ENCODE measurements at places on chromosomes 11 and 22.

DNA sequence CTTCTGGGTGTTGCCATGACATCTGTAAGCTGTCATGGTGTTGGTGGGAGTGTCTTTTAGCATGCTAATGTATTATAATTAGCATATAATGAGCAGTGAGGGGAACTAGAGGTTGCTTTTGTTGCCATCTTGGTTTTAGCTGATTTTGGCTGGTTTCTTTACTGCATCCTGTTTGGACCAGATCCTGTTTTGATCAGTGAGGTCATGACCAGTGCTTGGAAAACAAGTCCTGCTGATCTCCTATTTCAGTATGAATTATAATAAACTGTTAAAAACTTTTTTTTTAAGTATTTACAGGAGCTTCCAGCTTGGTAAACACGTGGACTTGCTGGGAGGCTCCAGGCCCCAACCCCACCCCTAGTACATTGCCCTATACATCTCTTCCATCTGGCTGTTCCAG, 30.5 kb upstream of the P4HA3 start:
- DNase-seq: no peak

- no peak for DNase-seq
Observed at GRCh38 chr11:14775897-14776296, 116.1 kb downstream of the CYP2R1 start.

- peak; percentile 41 for DNase-seq
Observed at GRCh38 chr11:16981651-16982194, 32.5 kb downstream of the PLEKHA7 start.

DNA sequence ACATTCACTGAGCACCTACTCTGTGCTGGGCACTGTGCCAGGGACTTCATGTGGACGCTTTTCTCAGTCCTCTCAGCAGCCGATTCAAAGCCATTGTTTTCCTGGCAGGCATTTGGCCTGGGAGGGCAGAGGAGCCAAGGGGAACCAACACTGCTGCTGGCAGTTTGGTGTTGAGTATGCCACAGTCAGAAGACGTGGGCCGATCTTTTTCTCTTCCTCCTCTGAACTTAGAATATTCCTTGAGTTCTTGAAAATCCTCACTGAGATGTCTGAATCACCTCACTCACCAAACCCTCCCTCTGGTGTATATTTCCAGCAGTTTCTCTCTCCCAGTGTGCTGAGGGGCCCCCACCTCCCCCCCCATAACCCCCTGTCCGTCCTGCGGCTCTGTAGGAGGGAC, 114.5 kb upstream of the CRYBB3 start:
- DNase-seq: no peak

DNA sequence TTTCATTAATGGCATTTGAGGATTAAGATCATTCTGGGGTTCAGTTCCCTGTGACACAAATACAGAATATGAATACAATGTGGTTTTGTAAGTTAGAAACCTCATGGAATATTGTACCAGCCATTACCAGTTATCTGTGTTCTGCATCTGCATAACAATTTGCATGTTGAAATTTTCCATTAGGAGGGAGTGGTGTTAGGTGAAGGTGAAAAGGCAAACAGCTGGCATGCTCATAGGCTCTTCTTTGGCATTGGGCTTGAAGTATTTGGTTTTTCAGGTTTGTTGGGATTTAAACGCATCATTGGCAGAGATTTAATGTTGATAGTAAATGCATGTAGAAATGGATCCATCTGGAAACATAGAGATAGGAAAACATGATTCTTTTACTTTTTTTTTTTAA, 18.6 kb downstream of the RTN3 start:
- DNase-seq: no peak

GRCh38 chr11:12689029-12689755, 15.0 kb downstream of the TEAD1 start:
- no peak for DNase-seq

DNA sequence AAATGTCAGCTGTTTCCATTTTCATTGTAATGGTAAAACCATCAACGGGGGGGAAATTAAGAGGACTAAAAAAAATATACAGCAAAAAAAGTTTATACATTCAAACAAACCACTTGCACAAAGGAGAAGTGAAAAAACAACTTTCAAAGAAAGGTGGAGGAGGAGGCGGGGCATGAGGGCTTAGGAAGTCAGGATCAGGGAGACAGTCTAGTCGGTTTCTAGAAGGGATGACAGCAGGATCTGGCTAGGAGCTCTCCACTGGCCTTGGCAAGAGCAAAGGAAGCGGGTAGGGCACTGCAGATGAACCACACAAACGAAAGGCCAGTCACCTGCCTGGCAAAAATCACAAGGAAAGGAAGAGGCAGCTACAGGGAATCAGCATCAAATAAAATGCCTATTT, 31.0 kb downstream of the NAP1L4 start:
- no peak for DNase-seq

GRCh38 chr11:1481861-1482441, 4.6 kb downstream of the MOB2 start:
- DNase-seq: no peak

DNA sequence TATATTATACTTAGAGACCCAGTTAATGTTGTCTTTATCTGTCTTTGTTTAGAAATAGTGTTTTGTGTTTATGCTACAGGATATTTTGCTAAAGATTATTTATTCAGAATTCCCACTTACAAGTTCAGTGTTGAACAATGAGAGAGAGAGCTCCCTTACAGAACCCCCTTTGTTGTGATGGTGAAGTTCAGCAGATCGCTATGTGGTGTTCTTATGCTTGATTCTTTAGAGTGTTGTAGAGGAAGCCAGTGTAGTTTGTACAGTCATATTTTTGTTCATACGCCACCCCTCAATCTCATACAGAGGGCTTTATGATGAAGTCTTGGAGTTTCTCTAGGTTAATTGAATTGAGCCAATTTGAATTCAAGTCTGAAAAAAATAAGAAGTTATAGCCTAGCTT, 150.2 kb downstream of the TMEM135 start:
- no peak for DNase-seq

DNA sequence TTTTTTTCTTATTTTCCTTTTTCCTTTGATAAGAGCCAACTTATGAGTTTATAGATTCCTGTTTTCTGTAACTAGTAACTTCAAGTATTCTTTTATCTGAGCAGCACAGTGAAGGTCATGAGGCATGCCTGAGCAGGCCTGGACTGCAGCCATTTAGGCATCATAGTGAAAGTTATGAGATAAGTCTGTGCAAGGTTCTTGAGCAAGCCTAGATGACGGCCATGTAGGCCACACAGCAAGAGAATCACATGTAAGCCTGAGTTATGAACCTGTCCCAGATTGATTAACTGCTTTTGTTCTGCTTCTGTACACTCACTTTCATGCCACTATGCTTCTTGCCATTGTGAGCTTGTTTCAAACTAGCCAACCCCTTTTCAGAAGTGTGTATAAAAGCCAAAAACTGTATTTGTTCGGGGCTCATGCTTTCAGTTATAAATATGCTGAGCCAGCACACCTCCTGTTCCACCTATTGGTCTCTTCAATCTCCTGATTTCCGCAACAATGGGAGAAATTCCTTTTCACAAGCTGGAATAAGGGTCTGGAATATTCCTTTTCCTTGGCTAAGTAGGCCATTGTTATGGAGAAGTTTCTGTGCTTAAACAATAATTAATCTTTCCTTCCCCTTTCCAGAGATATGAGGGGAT, 745.7 kb downstream of the FAM181B start:
- peak; percentile 73 for DNase-seq

GRCh38 chr11:47111318-47111804, 65.3 kb downstream of the ARFGAP2 start:
- DNase-seq: no peak

- no peak for DNase-seq
Observed at GRCh38 chr11:64656862-64657261, 65.8 kb downstream of the SLC22A12 start.

GRCh38 chr22:32556159-32556558, 81.5 kb downstream of the FBXO7 start:
- DNase-seq: no peak

DNA sequence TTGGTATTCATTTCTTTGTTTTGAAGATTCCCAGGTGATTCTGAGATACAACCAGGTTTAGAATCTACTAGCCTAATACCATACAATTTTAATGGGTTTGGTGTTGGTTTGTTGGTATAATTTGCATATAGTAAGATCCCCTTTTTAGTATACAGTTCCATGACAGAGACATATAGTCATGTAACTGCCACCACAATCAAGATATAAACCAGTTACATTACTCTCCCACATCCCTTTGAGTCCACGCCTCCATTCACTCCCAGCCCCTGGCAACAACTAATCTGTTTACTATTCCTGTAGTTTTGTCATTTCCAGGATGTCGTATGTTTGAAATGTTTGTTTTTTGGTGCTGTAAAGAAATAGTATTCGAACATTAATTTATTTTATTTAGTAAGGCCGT, 4.3 kb downstream of the ASRGL1 start:
- DNase-seq: no peak

- DNase-seq: peak; percentile 47
Observed at GRCh38 chr11:99739464-99740089, 718.8 kb downstream of the CNTN5 start.

GRCh38 chr11:117851106-117851505, 25.4 kb downstream of the FXYD6 start:
- DNase-seq: peak; percentile 53

DNA sequence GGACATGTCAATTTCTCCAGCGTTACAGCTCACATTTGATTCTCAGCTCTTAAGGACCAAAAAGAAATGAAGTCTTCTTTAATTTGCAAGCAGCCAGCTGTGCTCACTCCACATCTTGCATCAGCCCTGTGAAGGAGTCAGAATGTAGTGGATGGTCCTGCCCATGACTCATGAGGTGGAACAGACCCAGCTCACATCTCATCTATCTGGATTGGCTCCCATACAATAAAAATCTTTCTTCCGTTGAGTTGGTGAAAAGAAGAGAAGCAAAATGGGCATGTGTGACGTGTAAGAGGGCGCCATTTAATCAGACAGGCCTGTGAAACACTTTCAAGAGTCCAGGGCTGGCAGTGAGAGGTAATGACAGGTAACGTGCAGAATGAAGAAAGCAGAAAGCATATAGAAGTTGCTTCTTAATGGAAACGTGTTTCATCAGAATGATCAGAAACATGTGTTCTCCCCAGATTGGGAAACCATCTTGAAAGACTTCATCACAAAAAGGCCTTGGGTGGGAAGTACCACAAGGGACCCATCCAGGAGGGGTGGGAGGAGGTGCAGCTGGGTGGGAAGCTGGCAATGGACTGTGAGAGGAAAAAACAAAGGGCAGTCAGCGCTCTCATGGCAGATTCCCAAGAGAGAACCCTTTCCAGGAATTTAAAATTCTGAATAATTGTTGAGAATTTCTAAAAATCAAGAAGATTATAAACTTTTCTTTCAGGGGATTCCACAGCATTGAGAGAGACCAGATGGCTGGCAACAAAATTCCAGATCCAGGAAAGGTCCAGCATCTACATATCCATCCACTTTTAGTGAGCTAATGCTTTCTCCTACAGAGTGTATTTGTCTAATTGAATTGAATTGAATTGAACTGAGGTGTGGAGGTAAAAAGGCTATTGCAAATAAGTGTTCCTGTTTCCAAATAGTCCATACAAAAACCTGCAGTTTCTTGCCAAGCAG, 57.0 kb downstream of the ETS1 start:
- DNase-seq: peak; percentile 89

DNA sequence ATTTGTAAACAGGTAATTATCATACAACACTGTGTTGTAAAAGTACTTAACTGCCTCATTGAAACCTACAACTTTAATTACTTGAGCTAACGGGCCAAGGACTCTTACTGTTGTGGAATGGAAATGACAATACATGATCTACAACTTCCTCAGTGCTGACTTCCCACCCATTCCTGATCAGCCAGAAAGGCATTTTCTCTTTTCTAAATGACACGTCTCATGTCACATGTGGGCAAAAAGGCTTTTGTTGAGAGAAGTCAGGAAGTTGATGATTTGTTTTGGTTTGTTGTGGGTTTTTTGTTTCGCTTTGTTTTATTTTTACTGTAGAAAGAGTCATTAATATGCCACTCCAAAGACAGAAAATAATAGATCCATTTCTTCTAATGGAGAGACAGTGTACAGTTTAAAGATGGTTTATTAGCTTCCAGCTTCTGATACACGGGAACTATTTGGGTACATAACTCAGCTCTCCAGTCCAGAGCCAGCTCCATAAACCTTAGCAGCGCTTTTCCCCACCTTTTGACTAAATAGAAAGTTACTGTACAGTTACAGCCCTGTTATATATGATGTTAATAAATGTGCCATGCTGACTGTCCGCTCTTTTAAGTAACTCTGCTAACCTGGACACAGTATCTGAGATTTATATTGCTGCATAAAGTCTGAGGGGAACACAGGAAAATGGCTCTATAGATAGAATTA, 509.4 kb upstream of the API5 start:
- DNase-seq: no peak

GRCh38 chr11:29135504-29135903, 881.3 kb downstream of the KCNA4 start:
- DNase-seq: peak; percentile 23

DNA sequence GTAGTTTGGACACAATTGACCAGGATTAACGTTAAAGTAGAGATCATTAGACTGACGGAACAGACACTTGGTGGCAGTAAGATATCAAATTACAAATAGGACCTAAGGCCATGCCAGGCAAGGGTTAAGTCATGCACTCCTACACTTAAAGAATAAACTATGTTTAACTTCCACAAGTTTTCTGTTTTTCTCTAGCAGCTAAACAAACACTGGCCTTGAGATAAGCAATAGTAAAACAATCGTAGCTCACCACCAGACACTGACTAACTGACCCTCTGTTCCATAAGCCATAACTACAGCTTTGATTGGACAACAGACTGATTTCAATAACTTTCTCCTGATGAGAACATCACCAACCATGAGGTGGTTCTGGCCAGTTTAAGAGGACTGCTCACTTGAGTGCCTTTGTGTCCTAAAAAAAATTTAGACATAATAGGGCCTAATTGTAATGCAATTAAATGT, 2.0 kb upstream of the CEP126 start:
- peak; percentile 91 for DNase-seq

DNA sequence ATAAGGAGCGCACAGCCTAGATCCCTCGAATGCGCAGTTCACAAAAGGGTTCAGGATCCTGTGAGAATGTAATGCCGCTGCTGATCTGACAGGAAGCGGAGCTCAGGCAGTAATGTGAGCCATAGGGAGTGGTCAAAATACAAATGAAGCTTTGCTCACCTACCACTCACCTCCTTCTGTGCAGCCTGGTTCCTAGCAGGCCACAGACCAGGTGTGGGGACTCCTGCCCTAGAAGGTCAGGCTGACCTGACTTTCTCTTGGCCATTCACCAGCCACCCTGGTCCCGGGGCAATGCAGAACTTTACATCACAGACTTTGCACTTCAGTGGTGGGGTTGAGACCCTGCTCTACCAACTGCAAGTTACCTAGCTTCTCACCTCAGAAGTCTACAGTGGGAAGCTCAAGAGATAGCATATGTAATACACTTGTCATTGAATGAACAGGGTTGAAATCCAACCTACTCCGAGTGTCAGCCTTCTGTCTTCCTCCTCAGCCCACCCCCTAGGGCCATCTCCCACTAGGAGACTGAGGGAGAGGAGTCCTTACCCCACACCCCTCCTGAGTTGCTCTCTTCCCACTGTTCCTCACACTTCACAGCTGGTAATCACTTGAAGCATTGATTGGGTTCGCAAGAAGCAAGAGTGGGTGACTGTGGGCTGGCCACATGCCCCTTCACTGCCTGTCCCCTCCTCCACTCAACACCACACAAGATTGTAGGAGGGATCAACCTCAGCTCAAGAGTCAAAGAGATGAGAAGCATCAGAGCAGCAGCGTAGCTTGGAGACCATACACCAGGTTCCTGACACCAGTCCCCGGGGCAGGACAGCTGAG, 2.0 kb upstream of the KCNJ1 start:
- DNase-seq: no peak

All from brain microvascular endothelial cell (primary cell).